Fibroblast of villous mesenchyme (primary cell): ENCODE measurements at places on chromosomes 7 and 10.

GRCh38 chr10:8910314-8910713 lies 855.8 kb downstream of the GATA3 start:
- DNase-seq, result no peak

- DNase-seq, result no peak
These were observed 905.5 kb downstream of the CNTNAP2 start for GRCh38 chr7:147022056-147022455.

DNA sequence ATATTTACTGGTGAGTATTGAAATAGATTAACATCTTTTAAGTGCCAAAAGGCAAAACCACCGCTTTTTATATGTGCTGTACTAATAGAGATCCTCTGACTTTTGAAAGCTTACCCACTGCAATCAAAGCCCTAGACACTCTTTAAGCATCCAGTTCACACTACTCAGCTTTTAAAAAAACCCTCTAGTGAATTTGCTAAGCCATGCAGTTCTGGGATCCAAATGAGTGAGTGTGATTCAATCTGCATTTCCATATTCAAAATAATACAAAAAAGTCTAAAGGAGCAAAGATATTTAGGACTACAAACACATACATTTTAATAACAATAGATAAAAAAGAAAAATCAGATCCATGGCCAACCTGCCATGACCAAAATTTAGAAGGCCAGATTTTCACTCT lies 288.2 kb downstream of the MAGI2 start:
- DNase-seq, result no peak

GRCh38 chr10:23015021-23015707 lies 80.2 kb upstream of the MSRB2 start:
- DNase-seq, result no peak

GRCh38 chr10:30392564-30392990 lies 41.4 kb upstream of the MAP3K8 start:
- DNase-seq, result peak; percentile 53

DNA sequence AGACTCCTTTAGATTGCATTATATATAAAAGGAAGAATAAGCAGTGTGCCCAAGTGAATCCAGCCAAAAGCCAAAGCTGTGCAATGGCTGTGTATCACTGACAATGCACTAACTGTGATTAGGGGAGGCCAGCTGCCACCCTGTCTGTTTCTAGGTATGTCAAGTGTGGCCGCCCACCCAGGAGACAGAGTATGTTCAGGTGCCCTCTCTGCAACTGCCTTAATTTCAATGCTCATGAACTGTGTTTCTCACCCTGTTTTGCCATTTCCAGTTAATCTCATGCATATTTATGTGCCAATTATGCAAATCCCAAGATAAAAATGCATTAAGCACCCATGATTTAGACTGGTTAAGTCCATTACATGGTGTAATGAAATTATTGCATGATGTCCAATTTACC lies 159.4 kb downstream of the FRMD4A start:
- no peak for DNase-seq

DNA sequence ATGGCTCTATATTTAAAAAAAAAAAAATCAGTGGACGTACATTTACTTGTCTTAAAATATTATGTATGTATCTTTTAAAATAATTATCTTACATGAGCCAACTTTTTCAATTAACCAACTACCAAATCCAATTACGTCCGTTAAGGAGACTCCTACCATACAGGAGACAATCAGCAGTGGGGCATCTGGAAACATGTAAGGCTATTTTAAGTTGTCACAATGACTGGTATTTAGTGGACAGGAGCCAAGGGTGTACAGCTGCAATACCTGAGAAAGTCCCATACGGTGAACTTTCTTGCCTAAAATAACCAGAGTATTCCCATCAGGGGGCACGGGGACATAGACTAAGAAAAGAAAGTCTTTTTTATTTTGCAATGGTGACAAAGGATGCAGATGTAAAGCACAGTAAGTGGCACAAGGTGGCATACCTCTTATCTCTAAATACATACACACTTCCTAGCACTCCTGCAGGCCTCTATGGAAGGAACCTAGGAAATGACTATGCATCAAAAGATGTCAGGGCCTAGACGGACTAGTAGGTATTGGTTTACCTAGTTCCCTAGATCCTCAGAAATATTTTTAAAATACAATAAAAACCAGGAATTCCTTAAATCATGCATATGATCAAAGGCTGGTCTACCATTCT lies 16.0 kb upstream of the TLL2 start:
- no peak for DNase-seq

DNA sequence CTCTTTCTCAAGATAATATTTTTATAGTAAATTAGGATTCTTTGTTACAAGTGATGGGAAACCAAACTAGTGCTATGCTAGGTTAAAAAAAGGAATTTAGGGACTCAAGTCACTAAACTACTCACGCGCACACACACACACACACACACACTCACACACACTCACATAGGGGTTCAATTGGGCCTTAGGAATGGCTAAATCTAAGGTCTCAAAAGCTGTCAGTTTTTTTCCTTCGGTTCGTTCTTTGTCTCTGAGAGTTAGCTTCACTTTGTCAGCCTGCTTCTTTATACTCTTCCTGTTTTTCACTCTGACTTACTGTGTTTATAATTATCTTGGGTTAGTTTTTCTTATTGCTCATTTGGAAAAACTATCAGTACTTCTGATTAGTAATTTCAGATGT lies 138.9 kb downstream of the ADK start:
- no peak for DNase-seq

DNA sequence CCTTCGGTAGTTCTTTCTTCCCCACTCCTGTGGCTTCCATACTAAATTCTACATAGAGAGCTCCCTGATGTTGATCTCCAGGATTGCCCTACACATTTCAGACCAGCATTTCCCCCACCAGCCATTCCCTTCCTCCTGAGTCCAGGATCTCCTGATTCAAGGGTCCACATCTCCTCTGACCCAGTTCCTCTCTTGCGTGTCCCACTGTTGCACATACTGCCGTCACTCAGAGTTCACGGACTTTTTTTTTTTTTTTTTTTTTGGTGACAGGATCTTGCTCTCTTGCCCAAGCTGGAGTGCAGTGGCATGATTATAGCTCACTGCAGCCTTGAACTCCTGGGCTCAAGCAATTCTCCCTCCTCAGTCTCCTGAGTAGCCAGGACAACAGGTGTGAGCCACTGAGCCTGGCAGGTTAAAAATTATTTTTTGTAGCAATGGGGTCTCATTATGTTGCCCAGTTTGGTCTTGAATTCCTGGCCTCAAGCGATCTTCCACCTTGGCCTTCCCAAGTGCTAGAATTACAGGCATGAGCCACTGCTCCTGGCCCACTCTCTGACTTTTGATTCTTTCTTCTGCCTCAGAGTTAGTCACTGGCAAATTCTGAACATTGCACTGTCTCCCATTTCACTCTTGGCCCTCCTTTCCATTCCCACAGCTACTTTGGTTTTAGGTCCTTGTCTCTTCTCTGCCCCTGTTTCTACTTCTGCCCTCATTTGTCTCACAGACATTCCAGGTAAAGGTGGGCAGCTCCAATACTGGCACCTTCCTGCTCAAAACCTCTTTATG lies 29.6 kb upstream of the ZRANB1 start:
- DNase-seq, result no peak

DNA sequence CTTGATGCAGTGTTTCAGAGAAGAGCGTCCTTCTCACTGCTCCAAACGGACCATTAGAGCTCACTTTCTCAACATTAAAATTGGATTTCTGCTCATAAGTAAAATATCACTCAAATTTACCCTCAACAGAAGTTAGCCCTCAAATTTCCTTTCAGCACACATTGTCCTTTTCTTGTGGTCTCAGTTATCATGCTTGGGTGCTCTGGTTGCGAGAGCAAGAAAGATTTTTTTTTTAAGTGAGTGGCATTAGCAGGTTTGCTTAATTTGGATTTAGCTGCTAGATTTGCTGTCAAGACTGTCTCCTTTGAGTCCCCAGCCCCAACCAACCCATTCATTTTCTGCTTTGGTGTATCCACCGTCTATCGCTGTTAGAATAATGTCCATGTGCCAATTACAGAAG lies 2.6 kb upstream of the CH25H start:
- DNase-seq, result no peak

DNA sequence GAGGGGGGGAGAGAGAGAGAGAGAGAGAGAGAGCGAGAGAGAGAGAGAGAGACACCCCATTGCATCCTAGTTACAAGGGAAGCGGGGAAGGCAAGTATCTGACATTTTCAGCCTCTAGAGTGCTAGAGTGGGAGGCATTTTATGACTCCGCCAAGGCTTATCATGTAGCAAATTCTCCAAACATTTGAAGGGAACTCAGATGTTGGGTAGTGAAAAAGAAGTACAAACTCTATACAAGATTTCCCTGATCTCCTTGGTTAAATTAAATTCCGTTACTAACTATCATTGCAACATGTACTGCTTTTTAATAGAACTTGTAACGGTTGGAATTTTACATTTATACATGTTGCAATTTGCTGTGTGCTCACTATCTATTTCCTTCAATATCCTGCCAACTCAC lies 83.4 kb upstream of the FAM3C start:
- DNase-seq, result no peak

GRCh38 chr10:110345286-110345685 lies 40.6 kb upstream of the SMNDC1 start:
- no peak for DNase-seq

DNA sequence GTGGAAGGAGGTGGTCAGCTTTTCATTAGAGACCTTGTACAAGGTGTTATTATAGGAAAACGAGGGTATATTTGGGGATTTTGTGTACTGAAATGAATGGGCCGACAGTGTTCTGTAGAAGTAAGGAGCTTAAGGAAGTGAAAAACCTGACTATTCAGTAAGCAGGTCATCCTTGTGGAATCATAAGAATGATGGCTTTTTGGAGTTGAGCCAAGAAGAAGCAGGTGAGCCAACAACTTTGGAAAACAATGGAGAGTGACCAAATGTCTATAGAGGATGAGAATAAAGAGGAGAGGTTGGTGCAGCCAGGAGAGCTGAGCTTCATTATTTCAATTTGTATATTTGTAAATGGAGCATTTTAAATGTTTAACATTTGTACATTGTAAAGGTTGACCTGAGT lies 595.7 kb downstream of the CCSER2 start:
- no peak for DNase-seq

GRCh38 chr7:48518092-48518491 lies 346.8 kb downstream of the ABCA13 start:
- no peak for DNase-seq

DNA sequence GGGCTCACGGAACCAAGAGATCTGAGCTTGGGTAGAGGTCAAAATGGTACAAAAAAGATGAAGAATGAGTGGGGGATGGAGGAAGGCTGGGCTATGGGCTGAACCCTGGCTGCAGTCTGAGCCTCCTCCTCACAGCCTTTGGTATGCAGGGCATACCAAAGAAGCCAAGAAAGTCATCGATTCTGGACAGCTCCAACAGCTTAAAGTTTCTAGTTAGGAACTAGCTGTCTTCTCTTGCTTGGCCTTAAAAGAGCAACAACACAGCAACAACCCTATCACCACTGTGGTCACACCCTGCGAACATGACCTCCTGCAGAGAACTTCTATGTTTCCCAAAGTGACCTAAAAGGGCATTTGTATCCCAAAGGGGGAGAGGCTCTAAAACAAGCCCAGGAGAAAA lies 126.1 kb upstream of the EFCAB10 start:
- peak; percentile 7 for DNase-seq

- DNase-seq, result no peak
These were observed 13.6 kb upstream of the NUP42 start for GRCh38 chr7:23168111-23168885.

GRCh38 chr10:7248148-7248547 lies 162.7 kb downstream of the SFMBT2 start:
- DNase-seq, result no peak

DNA sequence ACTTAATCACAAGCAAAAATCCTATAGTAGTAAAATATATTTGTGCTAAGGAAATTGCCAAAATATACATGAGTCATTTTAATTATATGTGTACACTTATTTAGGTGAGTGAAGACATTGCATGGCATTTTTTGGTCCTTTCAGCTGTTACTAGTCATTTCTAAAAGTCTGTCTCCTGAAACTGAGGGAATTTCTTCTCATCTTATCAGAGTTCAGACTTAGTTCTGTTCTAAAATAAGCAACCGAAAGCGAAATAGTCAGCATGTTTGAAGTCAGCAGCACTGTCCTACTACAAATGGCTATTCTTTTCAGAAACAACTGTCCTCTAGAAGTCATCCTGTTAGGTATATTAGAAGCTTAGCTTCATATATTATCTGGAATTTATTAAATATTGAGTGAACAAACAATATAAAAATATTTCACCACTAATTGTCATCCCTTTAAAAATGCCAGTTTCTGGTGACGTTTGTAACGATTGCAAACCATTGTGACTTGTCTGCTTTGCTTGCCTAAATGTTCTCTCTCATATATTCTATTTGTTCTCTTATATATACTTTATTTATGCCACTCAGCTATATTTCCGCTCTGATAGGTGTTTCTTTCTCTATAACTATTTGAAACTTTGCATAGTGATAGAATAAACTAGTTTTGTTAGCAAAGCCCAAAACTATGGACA lies 227.4 kb upstream of the KAT6B start:
- DNase-seq, result peak; percentile 68

GRCh38 chr10:12435348-12435747 lies 86.0 kb downstream of the CAMK1D start:
- DNase-seq, result no peak

DNA sequence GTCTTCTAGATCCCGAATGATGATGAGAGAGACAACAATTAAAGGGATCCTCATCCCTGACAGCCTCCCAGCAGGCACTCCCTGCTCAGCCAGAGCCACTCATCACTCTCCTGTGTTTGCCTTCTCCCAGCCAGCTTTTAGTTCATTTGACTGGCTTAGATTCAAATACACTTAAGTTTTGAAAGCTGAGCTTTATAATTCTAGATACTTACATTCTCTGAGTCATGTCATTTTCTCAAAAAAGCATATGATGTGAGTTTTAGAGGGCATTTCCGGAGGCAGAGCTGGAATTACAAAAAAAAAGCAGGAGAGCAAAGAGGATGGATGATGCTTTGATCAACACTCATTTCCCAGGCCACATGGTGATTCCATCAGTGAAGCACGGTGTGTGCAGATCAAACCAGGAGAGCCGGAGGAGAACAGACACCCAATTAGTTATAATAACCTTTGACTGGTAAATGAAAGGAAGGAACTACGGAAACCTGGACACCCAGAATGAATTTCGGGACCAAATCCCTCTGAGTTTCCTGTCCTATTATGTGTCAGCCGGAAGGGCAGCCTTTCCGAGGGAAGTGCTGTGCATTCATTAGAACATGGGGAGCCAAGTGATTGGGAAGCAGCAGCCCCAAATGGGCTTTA lies 81.5 kb upstream of the HPS1 start:
- peak; percentile 31 for DNase-seq

GRCh38 chr10:76149182-76149581 lies 717.8 kb downstream of the LRMDA start:
- no peak for DNase-seq
